Activated CD4-positive, alpha-beta memory T cell treated with anti-CD3 and anti-CD28 coated beads for 36 hours (primary cell): ENCODE measurements at places on chromosomes 2 and 18. TPM values are rescaled to one million over a fixed set of nuclear protein-coding genes. Genes with fewer than 3 reads are reported as not detected.

The CXCR4 gene
- total RNA-seq, result 141 TPM

The POTEE gene
- 0.57 TPM for total RNA-seq

The CCBE1 gene
- not detected for total RNA-seq

The ACP1 gene
- total RNA-seq, result 121 TPM

The PAX3 gene
- not detected for total RNA-seq

The REEP1 gene
- 0.07 TPM for total RNA-seq

The COL4A3 gene
- total RNA-seq, result not detected

GRCh38 chr2:97688062-97688827 is 18.7 kb downstream of the C2orf92 start:
- peak; percentile 28 for DNase-seq

- no peak for DNase-seq
Observed at GRCh38 chr2:168116448-168116847, 130.9 kb downstream of the STK39 start.

DNA sequence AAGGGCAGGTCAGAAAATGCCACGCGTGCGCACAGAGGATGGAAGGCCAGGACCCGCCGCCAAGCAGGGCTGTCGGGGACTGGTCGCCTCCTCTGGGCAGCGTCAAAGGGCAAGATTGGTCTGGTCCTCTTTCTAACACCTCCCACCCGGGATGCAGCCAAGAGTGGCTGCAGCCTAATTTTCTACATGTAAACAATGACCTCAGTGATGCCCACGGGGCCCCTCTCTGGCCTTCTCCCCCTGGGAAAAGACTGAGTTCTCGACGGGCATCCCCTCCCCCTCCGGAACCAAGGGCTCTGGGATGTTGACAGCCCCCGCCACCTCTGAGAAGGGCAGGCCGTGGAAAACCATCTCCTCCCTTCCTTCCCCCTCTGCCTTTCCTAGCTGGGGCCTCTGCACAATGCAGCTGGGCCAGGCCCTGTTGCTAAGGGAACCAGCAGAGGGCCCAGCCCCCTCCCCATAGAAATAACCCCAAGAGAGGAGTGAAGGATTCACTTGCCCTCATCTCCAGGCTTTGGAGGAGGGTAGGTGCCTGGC is 80.0 kb upstream of the ZNF532 start:
- DNase-seq, result no peak

- peak; percentile 53 for DNase-seq
Observed at GRCh38 chr2:96265349-96265839, 403 bp downstream of the TMEM127 start.

- DNase-seq, result no peak
Observed at GRCh38 chr18:45384962-45385315, 230.3 kb upstream of the SLC14A2 start.

- no peak for DNase-seq
Observed at GRCh38 chr2:150188177-150188576, 299.3 kb downstream of the RND3 start.

DNA sequence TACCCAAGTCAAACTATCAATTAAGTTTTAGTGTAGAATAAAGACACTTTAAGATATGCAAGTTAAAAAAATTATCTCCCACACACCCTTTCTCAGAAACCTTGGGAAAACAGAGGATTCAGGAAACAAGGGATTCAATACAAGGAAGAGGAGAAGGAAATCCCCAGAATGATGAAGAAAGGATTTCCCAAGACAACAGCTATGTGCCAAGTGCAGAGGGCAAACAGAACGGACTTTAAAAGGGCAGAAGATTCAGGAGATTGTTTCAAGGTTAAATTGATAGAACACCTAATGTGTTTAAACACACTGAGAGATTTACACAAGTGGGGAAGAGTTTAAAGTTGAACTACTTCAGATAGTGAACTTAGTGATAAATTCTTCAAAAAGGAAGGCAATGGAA is 71.5 kb upstream of the EPAS1 start:
- DNase-seq, result no peak

DNA sequence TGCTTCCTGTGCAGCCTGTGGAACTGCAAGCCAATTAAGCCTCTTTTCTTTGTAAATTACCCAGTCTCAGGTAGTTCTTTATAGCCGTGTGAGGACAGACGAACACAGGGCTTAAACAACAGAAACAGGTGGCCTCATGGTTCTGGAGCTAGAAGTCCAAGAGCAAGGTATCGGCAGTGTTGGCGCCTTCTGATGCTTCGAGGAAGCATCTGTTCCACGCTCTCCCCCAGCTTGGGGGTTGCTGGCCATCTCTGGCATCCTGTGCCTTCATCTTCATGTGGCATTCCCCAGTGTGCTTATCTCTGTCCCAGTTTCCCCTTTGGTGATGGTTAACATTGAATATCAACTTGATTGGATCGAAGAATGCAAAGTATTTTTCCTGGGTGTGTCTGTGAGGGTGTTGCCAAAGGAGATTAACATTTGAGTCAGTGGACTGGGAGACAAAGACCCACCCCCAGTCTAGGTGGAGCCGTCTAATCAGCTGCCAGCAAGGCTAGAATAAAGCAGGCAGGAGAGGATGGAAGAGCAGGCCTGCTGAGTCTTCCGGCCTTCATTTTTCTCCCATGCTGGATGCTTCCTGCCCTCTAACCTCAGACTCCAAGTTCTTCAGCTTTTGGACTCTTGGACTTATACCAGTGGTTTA is 287.6 kb downstream of the PHLPP1 start:
- no peak for DNase-seq

- no peak for DNase-seq
Observed at GRCh38 chr2:223599640-223600380, 2.4 kb downstream of the SCG2 start.

GRCh38 chr2:63992061-63992685 is 27.1 kb downstream of the VPS54 start:
- no peak for DNase-seq

DNA sequence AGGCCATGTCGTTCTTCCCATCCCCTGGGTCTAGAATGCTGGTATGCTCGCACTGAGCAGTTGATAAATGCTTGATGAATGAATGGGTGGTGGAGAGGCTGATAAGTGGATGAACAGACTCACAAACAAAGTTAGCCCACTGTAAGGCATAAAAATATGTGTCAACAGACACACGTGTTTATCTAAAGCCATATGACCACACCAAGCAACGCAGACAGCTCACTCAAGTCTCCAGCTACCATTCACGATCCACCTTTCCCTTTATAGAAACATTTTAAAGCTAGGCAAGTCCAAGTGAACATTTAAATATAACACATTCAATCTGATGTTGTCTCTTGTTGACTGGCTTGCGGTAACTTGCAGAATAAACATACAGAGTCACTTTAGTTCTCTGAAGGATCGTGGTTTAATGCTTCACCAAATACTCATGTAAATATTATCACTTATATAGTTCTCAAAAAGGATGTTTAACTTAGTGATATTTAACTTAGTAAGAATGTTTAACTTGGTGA is 105.5 kb downstream of the NOL10 start:
- no peak for DNase-seq

- no peak for DNase-seq
Observed at GRCh38 chr2:53584986-53585385, 182.6 kb upstream of the CHAC2 start.

GRCh38 chr18:62404881-62405280 is 79.8 kb downstream of the TNFRSF11A start:
- DNase-seq, result no peak

DNA sequence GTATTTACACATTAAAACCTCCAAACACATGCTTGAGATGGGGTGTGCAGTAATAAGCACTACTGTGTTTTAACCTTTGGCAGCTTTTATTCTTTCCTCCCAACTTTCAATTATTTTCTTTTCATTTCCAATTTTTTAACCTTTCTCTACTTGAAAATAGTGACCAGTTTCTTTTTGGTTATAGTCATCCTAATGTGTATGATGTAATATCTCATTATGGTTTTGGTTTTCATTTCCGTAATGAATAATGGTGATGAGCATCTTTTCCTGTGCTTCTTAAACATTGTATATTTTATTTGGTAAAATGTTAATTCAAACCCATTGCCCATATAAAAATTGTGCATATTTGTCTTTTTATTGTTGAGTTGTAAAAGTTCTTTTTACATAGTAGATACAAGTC is 103.5 kb downstream of the BMPR2 start:
- DNase-seq, result no peak

- DNase-seq, result peak; percentile 14
Observed at GRCh38 chr2:101047075-101047766, 45.1 kb downstream of the RPL31 start.
